ENCODE measurements at places on chromosomes 3 and 15.

- DNase-seq, result no peak
These were observed 53.6 kb downstream of the PGPEP1L start for GRCh38 chr15:98953968-98954367.

GRCh38 chr3:87997298-87997697 is 61.5 kb downstream of the CGGBP1 start:
- peak; percentile 21 for DNase-seq

DNA sequence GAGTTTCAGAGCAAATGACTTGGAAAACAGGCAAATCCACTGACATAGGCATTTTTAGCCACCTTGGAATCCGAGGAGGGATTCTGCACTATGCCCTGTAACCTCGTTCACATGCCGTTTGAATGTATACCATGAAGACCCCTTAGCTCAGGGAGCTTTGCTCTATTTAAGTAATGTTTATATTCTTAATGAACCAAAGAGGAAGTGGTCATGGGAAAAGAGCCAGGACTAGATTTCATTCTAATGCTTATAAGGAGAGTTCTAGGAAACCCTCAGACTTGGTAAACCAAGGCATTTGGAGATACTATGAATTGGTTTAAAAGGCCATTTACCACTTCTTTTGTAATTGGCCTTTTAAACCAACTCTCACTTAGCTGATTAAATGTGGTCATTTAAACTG is 178.9 kb downstream of the IGF1R start:
- no peak for DNase-seq

DNA sequence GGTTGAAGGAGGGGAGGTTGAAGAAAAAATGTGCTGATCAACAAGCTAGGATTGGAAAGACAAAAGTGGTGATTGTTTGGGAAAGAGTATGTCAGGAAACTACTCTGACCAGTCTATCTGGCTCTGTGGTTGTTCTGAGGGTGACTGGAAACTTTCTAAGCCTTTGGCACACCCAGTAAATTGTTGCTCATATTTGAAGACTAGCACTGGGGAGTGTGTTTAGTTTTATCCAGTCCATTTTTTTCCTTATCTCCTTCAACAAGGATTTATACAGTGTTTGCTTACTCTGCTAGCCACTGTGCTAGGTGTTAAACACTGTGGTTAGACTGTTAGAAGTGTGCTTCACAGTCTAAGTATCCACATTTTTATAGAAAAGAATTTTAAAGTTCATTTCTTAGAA is 28.8 kb downstream of the PPM1L start:
- DNase-seq, result no peak

DNA sequence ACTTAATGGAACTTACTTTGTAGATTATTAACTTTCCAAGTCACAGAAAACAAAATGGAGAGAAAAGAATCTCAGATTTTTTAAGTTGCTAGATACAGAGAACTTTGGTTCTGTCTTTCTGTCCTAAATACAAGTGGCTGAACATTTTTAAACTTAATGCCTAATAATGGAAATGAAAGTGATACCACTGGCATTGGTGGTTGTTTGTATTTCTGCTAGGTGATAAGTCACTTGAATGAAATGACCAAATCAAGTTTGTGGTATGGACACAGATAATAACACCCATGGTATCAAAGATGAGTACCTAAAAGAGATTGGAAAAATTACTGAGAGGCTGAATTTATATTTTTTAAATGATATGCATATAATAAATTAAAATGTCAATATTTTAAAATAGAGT is 502.1 kb downstream of the CNTN6 start:
- DNase-seq, result no peak

- DNase-seq, result no peak
These were observed 79.5 kb upstream of the PEX5L start for GRCh38 chr3:180116203-180116602.

GRCh38 chr3:136544532-136544931 is 207.6 kb downstream of the STAG1 start:
- DNase-seq, result peak; percentile 48

DNA sequence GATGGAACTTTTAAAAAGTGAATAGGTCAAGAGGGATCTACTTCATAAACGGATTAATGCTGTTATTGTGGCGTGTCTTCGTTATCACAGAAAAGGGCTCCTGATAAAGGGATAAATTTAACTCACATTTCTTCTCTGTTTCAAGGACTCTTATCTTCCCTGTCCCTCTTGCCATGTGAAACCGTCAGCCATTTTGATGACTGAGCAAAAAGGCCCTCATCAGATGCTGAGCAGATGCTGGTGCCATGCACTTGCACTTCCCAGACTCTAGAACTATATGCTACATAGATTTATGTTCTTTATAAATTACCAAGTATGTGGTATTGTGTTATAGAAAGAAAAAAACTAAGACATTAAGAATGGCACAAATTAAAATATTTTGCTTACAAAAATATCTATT is 1011.8 kb upstream of the GBE1 start:
- no peak for DNase-seq

- DNase-seq, result no peak
These were observed 902.6 kb upstream of the EPHA6 start for GRCh38 chr3:95911767-95912166.

GRCh38 chr15:73986055-73986775 is 5.9 kb downstream of the STOML1 start:
- no peak for DNase-seq

DNA sequence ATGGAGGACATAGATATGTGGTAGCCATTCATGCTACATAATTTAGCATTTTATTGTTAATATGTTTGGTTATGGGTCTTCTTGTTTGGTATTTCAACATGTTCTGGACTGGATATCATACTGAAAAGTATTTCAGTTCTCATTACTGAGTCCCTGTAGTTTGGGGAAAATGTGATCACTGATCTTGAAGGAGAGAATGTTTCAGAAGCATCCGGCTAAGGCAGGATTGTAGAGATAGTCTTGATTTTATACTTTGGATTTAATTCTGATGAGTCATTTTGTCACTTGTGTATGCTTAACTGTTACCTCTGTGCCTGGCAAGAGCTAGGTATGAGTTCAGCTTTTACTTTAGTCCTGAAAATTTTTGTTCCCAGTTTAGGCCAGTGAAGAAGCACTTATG is 7.1 kb downstream of the CHD2 start:
- DNase-seq, result peak; percentile 24

GRCh38 chr3:135440233-135440632 is 525.3 kb upstream of the PPP2R3A start:
- no peak for DNase-seq

GRCh38 chr3:156668073-156668763 is 6.2 kb upstream of the TIPARP start:
- peak; percentile 27 for DNase-seq

DNA sequence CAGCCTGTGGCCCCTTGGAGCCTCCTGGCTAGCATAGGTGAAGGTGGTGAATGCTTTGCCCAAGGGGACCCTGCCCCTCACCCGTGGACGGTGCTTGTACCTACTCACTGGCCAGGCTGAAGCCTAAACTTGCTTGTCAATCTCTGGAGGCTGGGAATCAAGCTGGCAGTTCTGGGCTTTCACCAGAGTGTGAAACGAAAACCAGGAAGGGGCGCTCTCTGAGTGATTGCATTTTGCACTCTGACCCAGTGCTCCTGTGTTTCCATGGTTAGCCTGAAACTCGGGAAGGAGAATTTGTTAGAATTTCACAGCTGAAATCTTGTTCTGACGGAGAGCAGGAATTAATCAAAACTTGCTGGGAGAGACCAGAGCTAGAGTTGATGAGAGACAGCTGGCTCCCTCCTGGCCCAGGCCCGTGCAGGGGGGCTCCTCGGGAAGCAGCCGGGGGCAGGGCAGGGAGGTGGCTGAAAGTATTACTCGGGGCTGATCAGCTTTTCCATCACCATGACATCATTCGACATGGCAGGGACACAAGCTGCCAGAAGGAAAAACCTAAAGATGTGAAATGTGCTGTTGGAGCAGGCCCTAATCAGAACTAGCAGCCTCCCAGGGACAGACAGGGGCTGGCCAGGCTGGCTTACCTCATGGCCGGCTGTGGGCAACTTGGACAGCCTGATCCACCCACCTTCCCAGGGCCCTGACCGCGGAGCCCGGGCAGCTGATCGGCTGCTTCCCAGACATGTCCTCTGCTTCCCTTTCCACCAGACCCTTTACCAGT is 323.6 kb upstream of the CTDSPL start:
- DNase-seq, result no peak

- peak; percentile 77 for DNase-seq
These were observed 15.4 kb upstream of the BFSP2 start for GRCh38 chr3:133384331-133385027.

- no peak for DNase-seq
These were observed 554 bp downstream of the CHST13 start for GRCh38 chr3:126524429-126524988.

Measured in MCF 10A (cell line).